ENCODE measurements at places on chromosomes 12 and 14. TPM values are rescaled to one million over a fixed set of nuclear protein-coding genes. Genes with fewer than 3 reads are reported as not detected.

GLT1D1 gene
- total RNA-seq = not detected

TCL1A gene
- total RNA-seq = not detected

DNA sequence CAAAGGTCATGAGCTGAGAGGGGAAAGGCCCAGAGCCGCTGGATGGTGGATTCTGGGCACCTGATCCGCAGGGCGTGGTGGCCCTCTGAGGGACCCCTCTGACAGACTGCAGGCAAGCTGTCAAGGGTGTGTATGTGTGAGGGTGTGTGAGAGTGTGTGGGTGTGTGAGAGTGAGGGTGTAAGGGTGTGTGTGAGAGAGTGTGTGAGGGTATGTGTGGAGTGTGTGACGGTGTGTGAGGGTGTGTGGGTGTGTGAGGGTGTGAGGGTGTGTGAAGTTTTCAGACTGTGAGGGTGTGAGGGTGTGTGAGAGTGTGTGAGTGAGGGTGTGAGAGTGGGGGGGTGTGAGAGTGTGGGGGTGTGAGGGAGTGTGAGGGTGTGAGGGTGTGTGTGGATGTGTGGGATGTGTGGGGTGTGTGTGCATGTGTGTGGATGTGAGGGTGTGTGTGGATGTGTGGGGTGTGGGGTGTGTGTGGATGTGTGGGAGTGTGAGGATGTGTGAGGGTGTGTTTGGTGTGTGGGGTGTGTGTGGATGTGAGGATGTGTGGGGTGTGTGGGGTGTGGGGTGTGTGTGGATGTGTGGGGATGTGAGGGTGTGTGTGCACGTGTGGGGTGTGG lies 156.7 kb downstream of the TMEM121 start:
- no peak for DNase-seq

DNA sequence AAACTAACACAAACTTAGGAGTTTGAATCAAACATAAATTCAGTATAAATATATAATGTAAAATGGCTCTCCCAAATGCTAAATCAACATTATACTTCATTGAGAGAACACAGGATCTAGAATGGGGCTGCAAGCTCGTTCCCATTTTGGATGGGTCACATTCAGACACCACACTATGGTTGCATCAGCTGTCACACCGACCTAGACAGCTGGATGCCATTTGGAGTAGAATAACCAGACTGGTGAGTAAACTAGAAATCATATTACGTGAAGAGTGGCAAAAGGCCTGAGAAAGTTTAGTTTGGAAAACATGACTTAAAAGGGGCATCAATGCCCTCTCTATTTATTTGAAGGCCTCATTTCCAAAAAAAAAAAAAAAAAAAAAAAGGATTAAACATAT lies 430.4 kb downstream of the NPAS3 start:
- no peak for DNase-seq

GRCh38 chr12:98559666-98560065 lies 33.8 kb upstream of the SLC25A3 start:
- no peak for DNase-seq

- DNase-seq = no peak
Observed at GRCh38 chr12:70852416-70853150, 68.0 kb downstream of the PTPRR start.

- no peak for DNase-seq
Observed at GRCh38 chr14:70696026-70696425, 54.3 kb downstream of the TTC9 start.

All from MCF 10A (cell line).